ENCODE measurements at places on chromosomes 1 and 21.

- DNase-seq = no peak
Measured at GRCh38 chr1:225954753-225955152, 13.7 kb upstream of the LEFTY2 start.

GRCh38 chr1:9714257-9714718 is 62.8 kb downstream of the PIK3CD start:
- no peak for DNase-seq

DNA sequence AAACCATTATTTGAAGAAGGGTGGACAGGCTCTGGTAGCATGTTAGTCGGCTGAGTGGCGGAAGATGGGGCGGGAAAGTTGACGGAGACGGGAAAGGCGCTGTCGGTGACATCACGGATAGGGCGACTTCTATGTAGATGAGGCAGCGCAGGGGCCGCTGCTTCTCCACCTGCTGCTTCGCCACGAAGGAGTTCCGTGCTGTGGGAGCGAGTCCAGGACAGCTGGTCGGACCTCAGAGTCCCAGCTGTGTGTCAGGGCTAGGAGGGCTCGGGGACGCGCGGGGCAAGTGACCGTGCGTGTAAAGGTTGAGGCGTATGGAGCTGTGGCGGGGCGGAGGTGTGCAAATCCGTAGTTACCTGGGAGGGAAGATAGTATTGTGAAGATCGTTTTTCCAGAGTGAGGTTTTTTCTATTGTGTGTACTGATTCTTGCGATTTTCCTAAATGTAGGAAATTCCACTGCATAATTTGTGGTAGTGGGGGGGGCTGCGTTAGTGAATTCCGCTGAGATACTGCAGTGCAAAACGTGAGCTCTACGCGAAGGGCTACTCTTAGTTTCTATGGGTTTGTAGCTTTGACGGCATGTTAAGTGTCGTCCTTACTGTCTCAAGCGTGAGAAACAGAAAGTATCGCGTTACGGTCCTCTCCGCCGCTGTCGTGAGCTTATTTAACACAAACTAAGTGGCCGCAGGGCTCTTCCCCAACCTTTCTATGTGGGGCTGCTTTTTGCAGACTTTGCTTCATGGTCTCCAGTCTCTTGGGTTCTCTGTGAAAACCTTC is 111.2 kb upstream of the NBPF11 start:
- DNase-seq = peak; percentile 94

- DNase-seq = no peak
Measured at GRCh38 chr1:185046668-185047067, 1.3 kb downstream of the RNF2 start.

DNA sequence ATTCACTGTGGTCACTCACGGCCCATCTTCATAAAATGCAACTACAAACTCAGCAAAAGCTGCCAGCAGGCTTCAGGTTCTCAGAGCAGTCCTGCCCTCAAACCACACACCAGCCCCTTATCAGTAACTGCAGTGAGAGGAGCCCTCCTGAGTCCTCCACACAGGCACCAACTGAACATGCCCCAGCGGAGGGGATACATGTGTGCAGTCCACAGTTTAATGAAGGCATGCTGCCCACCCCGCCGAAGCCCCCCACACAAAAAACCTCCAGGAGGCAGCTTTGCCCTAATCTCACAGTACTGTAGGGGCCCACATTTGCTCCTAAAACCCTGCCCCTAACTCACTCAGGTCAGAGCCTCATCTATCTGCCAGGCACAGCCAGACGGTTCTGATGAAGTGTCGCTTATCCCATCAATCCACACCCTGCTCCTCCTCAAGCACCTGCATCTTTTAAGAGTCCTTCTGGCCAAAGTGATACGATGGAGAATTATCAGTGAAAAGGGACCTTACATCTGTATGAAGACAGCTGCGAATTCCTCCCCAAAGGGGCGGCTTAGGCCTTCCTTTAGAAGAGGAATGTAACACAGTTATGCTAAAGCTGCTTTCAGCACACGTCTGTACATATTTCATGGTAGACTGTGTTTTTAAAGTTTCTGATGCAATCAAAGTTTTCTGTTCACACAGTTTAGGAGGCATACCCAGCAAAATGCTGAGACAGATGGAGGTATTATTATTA is 3.5 kb downstream of the ABCB10 start:
- DNase-seq = no peak

- DNase-seq = no peak
Measured at GRCh38 chr1:234909851-234910250, 218.8 kb downstream of the TOMM20 start.

Data from lower leg skin (tissue), 4 donors.